RCC 7860 (cell line): ENCODE measurements at places on chromosomes 16 and 17.

- no peak for DNase-seq
Measured at GRCh38 chr16:8718851-8719680, 44.6 kb downstream of the ABAT start.

DNA sequence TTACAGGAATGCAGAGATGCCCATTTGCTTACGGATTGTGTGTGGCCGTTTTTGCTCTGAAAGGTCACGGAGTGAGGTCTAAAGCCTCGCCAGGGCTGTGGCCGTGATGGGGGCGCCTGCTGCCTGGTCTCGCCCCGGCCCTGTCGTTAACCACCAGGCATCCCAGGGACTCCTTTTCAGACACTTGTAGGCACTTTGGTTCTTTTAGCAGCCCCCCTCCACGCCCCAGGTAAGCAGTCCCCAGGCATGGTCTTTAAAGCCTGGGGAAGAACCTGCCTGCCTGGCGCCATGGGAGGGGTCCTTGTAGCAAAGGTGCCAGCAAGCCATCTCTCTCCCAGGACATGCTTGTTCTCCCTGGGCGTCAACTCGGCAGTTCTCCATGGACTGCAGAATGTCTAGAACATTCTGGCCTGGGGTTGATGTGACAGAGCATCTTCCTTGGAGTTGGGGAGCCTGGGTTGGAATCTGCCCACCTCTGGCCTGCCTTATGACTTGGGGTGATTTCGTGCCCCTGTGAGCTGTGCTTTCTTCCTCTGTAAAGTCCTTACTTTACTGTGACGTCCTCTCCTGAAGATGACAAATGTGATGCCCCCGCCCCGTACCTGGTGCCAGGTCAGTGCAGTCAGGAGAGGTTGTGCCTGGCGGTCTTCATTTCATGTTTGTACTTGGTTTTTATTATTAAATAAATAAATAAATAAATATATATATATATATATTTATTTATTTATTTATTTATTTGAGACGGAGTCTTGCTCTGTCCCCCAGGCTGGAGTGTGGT, 5.4 kb downstream of the KCTD5 start:
- no peak for DNase-seq

GRCh38 chr17:40343219-40344119, 21.1 kb downstream of the GJD3 start:
- DNase-seq = no peak

GRCh38 chr17:69287168-69287567, 39.8 kb downstream of the ABCA5 start:
- DNase-seq = peak; percentile 19

DNA sequence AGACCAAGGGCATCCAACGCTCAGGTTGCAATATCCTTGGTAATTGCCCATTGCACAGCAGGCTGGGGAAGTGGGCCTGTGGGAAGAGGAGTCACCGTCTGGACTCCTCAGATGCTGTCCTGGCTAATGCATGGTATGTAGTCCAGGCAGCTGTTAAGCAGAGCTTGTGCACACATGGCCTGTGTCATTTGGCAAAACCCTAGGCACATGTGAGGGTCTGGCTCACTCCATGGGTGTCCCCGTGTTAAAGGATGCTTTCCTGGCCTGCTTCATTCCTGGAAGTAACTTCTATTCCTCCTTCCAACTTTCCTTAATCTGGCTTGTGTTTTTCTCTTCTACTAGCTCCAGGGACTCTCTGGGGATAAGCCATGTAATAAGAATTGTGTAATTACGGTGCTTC, 378.0 kb upstream of the CA10 start:
- no peak for DNase-seq

GRCh38 chr17:40108970-40109824, 8.8 kb upstream of the NR1D1 start:
- DNase-seq = no peak

GRCh38 chr16:58495521-58496331, 4.2 kb upstream of the NDRG4 start:
- DNase-seq = no peak

GRCh38 chr17:78706271-78706915, 75.7 kb downstream of the CYTH1 start:
- peak; percentile 95 for DNase-seq

GRCh38 chr16:27179500-27180072, 23.7 kb upstream of the KDM8 start:
- DNase-seq = peak; percentile 22

- DNase-seq = peak; percentile 49
Measured at GRCh38 chr16:81500833-81501521, 56.4 kb downstream of the CMIP start.

DNA sequence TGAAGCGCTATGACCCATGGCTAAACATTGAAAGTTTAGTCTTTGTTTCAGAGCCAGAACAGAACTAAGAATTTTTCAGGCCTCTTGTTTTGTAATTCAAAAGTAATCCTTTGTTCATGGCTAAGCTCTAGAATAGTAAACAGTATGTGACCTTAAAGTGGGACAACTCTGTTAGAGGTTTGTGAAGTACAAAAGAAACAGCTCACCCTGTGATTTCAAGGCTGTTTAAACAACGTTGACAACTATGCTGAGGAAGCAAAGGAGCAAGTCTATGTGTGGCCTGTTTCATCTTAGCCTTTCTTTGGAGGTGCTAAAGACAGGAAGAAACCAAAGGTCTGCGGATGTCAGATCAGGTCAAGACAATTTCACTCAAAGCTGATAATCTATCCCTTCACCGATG, 40.4 kb downstream of the MYOCD start:
- DNase-seq = no peak

DNA sequence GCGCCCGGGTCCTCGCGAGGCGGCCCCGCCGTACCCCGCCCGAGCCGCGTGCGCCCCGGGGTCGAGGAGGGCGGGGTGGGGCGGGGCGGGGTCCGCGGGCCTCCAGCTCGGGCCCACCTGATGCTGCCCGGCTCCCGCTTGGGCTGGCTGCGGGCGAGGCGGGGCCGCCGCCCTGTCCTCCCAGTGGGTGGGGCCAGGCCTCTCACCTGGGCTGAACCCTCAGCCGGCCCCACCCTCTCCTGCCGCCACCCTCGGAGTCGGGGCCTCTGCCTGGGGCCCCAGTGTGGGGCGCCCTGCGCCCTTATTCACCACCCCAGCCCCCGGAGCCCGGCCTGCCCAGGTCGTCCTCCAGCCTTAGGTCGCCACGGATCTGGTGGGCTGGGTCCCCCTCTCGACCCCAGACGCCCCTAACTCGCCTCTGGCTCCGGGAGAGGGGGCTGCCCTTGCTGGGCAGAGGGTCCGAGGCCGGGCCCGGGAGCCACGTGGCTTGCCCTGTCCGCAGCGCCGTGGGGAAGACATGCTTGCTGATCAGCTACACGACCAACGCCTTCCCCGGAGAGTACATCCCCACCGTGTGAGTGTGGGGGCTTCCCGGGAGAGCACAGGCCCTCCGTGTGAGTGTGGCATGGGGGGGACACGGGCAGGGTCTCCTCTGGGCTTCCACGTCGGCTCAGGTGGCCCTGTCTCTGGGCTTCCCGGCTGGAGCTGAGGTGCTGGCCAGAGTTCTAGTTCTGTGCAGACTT, 578 bp downstream of the RAC3 start:
- no peak for DNase-seq

DNA sequence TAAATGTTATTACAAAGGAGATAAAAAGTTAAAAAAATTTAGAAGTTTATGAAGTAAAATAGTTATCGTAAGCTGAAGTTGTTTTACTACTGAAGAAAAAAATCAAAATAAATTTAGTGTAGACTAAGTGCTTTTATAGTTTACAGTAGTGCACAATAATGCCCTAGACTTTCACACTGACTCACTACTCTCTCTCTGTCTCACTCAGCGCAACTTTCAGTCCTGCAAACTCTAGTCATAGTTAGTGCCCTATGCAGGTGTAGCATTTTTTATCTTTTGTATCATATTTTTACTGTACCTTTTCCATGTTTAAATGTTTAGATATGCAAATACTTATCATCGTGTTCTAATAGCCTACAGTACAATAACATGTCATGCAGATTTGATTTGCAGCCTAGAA, 17.7 kb upstream of the TOM1L1 start:
- DNase-seq = no peak

- DNase-seq = no peak
Measured at GRCh38 chr16:15958703-15959348, 9.4 kb downstream of the ABCC1 start.

GRCh38 chr16:50814052-50814451, 72.2 kb downstream of the CYLD start:
- no peak for DNase-seq

DNA sequence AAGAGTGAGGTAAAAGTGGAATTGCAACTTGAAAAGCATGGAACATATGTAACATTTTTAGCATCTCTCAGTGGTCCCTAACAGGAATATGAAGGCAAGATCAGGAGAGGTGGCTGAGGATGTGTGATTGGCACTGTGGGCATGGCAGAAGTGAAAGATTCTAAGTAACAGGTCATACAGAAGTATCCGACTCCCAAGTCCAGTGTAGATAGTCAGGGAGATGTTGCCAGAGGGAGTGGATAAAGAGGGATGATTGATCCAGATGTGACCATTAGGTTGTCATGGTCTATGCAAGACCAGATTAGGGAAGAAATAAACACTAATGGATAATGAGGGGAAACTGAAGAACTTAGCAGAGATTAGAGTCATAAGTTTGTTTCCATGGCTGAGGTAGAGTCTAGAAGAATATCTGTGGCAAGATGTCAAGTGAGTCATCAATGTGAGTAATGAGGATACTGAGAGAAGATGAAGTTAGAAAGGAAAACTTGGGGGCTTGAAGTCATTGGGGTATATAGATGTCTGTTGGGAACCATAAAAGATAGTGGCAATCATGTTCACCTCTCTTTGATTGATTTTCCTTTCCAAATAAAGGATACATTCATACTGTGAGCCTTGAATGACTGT, 23.9 kb upstream of the CAPNS2 start:
- DNase-seq = peak; percentile 54

DNA sequence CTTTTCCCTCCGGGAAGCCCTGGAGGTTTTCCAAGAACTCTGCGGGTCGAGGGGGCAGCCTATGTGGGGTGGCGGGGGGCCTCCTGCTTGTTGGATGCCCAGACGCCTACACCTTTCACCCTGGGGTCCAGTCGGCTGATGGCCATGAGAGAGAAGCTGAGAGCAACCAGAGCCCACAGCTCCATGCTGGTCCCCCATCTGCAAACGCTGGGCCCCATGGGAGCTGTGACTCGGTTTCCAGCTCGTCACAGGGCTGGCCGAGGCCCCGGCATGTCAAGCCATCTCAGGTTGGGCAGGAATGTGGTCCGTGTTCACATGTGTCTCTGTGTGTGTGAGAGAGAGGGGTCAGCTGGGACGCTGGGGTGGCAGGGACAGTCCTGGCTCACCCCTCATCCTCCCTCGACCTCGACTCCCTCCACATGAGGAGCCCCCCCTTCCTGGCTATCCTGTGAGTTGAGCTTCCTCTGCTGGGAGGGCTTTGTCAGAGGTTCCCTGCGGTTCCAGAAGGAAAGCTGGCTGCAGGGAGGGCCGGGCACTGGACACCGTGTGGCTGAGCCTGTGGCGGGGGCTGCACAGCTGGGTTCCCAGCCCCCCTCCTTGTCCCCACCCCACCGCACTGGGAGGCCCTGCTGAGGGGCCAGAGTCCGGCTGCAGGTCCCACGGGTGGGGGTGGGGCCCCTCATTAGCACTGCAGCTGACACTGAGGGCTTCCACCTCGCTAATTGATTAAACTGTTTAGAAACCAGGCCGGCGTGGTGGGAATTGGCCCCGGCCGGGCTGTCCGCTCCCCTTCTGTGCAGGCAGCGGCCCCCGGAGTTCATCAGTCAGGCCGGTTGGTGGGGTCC, 19.1 kb downstream of the METRNL start:
- DNase-seq = no peak

GRCh38 chr17:33968350-33969044, 286.6 kb upstream of the CCL2 start:
- DNase-seq = no peak

DNA sequence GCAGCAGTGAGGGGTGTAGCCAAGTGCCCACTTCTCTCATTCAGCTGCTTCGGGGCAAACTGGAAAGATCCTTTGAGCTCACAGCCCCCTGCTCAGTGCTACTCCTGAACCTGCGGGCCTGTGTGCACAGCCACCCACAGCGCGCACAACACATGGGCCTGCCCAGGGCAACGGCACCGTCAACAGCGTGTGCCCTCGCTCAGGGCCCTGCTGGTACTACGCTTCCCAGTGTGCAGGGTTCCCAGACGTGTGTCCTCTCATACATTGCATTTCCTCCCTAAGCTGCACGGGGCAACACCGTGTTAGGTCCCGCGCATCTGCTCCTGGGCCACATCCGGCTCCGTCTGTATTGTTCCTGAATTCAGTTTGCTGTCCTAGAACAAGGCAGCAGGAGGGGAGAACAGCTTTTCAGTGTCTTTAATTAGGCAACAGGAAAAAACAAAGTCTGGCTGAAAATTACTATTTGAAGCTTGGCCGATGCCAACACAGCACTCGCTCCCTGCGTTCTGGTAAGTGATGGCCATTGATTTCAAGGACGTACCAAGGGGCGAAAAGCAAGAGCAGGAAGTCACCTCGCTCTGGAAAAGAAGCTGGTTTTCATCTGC, 15.2 kb downstream of the MRM3 start:
- DNase-seq = no peak

DNA sequence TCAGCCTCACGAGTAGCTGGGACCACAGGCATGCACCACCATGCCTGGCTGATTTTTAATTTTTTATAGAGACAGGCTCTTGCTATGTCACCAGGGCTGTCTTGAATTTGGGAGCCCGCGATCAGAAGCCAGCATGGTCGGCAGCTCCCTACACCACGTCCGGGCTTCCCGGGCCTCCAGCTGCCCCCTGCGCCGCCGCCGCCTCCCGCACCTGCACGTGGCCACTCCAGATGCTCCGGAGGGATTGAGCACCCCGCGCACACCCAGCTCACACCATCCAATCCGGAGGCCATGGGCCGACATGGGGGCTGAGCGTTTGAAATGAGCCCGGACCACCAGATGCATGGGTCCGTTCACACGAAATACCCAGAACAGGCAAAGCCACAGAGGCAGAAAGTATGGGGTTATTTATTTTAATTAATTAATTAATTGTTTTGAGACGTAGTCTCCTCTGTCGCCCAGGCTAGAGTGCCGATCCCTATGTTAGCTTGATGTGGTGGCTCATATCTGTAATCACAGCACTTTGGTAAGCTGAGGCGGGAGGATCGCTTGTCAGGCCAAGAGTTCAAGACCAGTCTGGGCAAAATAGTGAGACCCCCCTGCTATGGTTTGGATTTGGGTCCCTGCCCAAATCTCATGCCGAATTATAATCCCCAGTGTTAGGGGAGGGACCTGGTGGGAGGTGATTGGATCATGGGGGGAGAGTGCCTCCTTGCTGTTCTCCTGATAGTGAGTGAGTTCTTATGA, 17.1 kb upstream of the PDXDC1 start:
- no peak for DNase-seq

- DNase-seq = no peak
Measured at GRCh38 chr17:39739885-39740356, 2.2 kb downstream of the GRB7 start.

GRCh38 chr16:14448879-14449278, 181.2 kb downstream of the PARN start:
- DNase-seq = no peak

GRCh38 chr16:79899716-79900115, 299.2 kb upstream of the MAF start:
- no peak for DNase-seq
